ENCODE measurements at places on chromosomes 5 and 9. TPM values are rescaled to one million over a fixed set of nuclear protein-coding genes. Genes with fewer than 3 reads are reported as not detected.

Gene SNCAIP
- polyA plus RNA-seq: 40.2 TPM

Gene SH3TC2
- 0.21 TPM for polyA plus RNA-seq

Gene SPOCK1
- polyA plus RNA-seq: 2.4 TPM

- H3K36me3 ChIP-seq: no peaks in the 10 kb centered on the region
- H3K27me3 ChIP-seq: no peaks in the 10 kb centered on the region
- no peak overlapping the region for H3K4me3 ChIP-seq
- no peaks in the 10 kb centered on the region for H3K4me1 ChIP-seq
These were observed 25.6 kb downstream of the TMEFF1 start for GRCh38 chr9:100498592-100498991.

DNA sequence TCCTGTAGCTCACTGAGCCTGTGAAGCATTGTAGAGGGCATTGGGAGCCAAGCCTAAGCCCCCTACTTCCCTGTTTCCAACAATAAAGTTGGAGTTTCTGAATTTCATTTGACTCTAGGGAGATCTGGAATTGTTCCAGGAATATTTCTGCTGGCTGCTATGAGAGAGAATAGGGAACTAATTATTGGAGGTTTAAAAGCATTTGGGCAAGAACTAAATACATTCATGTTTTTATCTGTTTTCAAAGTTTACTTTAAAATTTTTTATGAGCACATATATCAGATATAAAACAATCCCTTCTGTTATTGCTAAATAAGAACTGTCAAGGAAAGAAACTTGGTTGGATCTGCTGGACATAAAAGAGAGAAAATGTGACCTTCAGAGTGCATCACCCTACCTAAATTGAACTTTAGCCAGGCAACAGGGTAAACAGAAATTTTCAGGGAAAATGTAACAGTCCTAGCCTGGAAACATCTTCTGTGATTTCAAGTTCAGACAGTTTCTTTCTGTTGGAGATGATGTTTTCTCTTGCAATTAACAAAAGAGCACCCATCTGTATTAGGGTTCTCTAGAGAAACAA is 19.3 kb upstream of the LECT2 start:
- peaks cover 3% of the 10 kb centered on the region for H3K4me1 ChIP-seq
- H3K4me3 ChIP-seq: no peak overlapping the region
- H3K27me3 ChIP-seq: no peaks in the 10 kb centered on the region
- H3K36me3 ChIP-seq: no peaks in the 10 kb centered on the region
- DNase-seq: no peak

GRCh38 chr5:136034984-136035383 is 6.2 kb downstream of the TGFBI start:
- H3K27me3 ChIP-seq: no peaks in the 10 kb centered on the region
- no peak for DNase-seq
- no peak overlapping the region for H3K27ac ChIP-seq
- peaks cover 1% of the 10 kb centered on the region for H3K4me1 ChIP-seq

DNA sequence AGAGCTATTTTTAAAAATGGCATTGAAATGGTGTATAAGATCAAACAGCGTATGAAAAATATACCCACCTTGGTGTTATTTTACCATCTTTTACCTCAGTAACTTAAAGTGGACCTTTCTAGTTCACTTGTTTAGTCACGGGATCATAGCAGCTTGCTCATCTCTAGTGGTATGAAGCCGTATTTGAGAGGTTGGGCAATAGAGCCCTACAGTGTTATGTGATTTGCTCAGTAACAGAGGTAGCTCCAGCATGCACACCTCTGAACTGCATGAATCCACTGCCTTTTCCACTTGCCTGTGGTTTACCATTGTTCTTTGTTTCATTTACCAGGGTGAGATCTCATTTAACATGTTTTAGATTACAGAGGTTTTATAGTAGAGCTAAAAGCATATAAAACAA is 134.4 kb downstream of the ATG10 start:
- no peak overlapping the region for H3K4me3 ChIP-seq
- peaks cover 3% of the 10 kb centered on the region for H3K4me1 ChIP-seq
- H3K36me3 ChIP-seq: no peaks in the 10 kb centered on the region
- DNase-seq: no peak
- H3K27me3 ChIP-seq: no peaks in the 10 kb centered on the region

- H3K27me3 ChIP-seq: no peaks in the 10 kb centered on the region
- H3K4me1 ChIP-seq: no peaks in the 10 kb centered on the region
- no peak for DNase-seq
- H3K4me3 ChIP-seq: no peak overlapping the region
- H3K36me3 ChIP-seq: no peaks in the 10 kb centered on the region
- H3K27ac ChIP-seq: no peak overlapping the region
These were observed 15.9 kb downstream of the ORM2 start for GRCh38 chr9:114345493-114346065.

GRCh38 chr5:172564188-172564587 is 76.9 kb upstream of the NEURL1B start:
- H3K27me3 ChIP-seq: no peaks in the 10 kb centered on the region
- H3K36me3 ChIP-seq: no peaks in the 10 kb centered on the region
- H3K4me1 ChIP-seq: no peaks in the 10 kb centered on the region
- H3K27ac ChIP-seq: no peak overlapping the region

DNA sequence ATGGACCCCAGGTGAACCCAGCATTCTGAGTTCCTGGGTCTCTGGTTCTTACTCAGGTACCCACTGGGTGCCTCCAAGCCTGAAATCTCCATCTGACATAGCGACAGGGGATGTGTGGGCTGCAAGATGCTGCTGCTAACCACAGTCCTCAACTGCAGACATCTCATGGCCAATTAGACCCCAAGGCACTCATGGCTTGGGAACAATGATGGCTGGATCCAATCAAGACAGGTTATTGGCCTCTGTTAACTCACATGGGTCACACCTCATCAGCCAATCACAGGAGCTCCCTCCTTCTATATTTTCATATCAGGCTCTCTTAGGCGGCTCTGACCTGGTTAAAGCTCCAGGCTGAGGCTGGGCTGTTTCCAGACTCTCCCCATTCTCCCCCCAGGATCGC is 57.0 kb downstream of the CXXC5 start:
- no peak for DNase-seq
- H3K27me3 ChIP-seq: no peaks in the 10 kb centered on the region
- no peaks in the 10 kb centered on the region for H3K36me3 ChIP-seq
- H3K4me3 ChIP-seq: no peak overlapping the region
- H3K4me1 ChIP-seq: peaks cover 5% of the 10 kb centered on the region

GRCh38 chr9:134099123-134099761 is 31.4 kb upstream of the BRD3 start:
- no peak overlapping the region for H3K4me3 ChIP-seq
- H3K27ac ChIP-seq: no peak overlapping the region
- H3K27me3 ChIP-seq: no peaks in the 10 kb centered on the region
- H3K36me3 ChIP-seq: no peaks in the 10 kb centered on the region

DNA sequence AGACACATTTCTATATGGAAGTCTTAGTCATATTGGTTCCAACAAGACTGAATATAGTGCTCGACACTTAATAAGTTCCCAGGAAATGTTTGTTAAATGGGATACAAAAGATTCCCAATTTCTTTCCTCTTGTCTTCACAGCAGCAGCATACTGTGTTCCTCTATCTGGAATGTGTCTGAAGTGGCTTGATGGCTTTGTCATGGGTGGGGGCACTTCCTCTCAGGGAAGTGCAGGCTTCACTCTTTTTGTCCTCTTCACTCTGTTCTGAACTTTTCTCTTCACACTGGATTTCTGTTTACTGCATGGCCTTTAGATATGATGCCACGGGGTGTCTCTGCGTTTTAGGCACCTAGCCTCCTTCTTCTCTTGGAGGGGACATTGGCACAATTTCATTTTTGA is 127.7 kb upstream of the C9orf72 start:
- H3K36me3 ChIP-seq: no peaks in the 10 kb centered on the region
- no peaks in the 10 kb centered on the region for H3K4me1 ChIP-seq
- no peak overlapping the region for H3K4me3 ChIP-seq

Data from ovary (tissue), 10 donors.